ENCODE measurements at places on chromosomes 3 and 15.

- DNase-seq = no peak
These were observed 93.6 kb upstream of the CFAP20DC start for GRCh38 chr3:59143447-59143846.

DNA sequence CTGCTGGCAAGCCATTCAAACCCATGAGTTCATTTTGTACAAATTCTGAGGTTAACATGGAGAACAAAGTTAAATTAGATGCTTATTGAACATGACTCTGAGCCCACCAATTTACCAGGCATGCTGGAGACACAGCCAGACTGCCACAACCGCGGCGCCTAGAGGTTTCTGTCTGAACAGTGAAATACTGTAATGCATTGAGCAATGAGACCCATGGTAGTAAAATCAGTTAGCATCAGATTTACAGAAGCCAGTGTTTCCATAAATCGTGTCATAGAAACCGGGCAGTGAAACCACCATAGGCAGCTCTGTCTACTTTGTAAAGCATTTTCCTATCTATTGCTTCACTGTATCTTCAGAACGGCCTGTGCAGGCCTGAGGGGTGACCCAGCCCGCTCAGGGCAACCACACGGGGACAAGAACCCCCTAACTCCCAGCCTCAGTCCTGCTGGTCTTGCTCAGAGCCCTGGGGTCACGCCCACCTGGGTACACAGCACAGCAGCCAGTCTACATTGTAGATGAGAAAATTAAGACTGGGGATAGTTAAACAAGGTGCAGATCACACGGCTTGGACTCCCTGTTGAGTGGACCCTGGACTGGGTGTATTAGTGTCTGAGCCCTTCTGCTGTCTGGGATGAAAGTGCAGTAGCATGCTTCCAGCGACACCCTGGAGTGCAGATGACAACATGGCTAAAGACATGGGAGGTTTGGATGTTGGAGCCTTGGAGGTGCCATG, 44.2 kb downstream of the MGLL start:
- peak; percentile 97 for DNase-seq

DNA sequence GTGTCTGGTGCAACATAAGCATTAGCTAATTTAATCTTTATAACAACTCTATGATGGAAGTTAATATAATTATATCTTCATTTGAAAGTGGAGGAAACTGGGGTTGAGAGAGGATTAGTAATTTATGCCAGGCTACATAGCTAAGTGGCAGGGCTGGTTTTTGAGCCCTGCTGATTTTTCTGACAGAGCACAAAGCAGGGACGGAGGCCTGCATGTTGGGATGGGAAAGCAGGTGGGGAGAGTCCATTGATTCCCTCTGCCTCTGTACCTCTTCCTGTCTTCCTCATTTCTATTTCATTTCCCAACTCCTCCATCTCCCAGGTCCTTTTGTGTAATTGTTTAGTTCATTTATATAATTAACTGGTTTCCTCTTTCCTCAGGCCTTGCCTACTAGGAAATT, 251.6 kb upstream of the ZPLD1 start:
- no peak for DNase-seq

DNA sequence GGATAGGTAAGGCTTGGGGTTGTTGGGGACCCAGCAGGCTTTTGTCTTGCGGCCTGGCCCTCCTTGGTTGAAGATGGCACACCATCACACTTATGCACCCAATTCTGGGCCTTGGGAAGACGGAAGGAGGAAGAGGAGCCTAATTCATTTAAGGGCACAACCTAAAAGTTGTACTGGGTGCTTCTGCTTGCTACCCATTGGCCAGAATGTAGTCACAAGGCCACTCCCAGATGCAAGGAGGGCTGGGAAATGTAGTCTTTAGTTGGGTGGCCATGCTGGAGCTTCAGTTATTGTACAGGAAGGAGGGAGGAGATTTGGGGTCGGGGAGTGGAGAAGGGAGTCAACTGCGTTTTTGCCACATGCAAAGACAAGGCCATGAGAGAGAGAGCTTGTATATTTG, 109.2 kb downstream of the TMEM266 start:
- DNase-seq = peak; percentile 86

GRCh38 chr3:173584093-173584837, 186.7 kb downstream of the NLGN1 start:
- no peak for DNase-seq

DNA sequence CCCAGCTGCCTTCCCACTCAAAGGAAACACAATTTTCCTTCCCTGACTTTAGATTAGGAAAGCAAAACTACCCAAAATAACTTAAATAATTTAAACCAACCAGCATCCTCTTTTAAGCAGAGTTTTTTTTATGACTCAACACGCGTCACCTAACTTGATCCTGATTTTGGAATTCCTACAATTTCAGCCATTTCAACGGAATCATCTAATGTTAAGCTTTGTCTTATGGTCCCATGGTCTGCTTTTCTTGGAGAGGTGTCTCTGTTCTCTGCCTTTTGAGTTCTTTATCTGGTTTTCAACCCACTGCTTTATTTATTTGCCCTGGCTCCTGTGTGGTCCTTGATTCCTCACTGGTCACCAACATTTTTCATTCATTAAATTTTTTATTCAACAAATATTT, 219.2 kb upstream of the ARHGEF26 start:
- no peak for DNase-seq

DNA sequence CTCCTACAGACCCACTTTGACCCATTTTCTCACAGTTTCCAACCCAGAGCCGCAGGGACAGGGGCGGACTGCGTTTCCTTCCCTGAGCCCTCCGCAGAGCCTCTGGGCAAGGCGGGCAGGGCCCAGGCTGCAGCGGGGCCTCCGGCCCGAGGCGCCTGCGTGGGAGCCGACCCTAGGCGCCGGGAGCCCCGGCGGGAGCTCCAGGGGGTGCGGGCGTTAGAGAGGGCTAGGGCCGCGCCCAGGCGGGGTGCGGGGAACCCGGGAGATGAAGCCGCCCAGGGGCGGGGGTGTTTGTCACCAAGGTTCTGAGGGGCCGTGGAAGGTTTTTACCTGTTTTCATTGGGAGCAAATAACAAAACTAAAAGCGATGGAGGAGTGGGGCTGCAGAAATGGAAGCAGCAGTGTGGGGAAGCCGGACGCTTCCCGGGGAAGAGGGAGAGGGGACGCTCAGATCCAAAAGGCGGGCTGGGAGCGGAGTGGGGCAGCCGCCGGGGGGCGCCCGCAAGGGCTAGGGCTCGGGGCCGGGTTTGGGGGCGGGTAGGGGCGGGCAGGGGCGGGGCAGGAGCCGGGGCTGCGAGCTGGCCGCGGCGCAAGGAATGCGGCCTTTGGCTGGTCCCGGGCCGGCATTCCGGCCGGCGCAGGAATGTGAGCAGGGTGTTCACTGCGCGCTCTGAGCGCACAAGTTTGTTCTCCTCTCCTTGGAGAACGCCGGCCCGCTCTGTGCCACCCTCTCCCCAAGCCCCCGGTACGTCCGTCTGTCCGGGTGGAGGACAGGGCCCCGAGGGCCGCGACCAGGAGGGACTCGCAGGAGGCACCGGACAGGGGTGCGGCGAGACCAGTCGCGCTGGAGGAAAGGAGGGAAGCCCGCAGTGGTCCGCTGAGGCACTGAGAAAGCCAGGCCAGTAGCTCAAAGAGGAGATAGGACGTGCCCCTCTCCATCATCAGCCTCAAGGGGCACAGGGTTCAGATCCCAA, 61.1 kb downstream of the AMOTL2 start:
- DNase-seq = no peak

- DNase-seq = no peak
These were observed 33.6 kb downstream of the ABTB1 start for GRCh38 chr3:127706312-127706711.

GRCh38 chr3:85342915-85343314, 384.1 kb downstream of the CADM2 start:
- no peak for DNase-seq

DNA sequence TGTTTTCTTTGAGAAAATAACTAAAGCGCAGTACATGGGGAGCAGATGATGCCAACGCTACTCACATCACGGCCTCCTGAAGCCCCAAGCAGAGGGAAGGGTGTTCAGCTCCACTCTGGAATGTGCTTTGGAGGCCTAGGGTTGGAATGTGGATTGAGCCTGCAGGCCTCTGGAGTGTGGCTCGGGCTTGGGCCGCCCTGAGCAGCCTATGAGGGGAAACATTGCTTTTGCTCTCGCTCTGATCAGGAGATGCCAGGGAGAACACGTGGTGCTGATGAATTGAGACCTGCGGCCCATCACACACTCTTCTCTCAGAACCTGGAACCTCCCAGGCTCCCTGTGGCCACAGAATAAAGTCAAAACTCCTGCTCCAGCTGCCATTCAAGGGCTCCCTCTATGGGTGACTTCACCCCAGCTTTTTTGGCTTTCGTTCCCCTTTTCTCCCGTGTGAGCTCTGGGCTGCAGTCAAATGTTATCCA, 23.3 kb downstream of the CCDC13 start:
- DNase-seq = peak; percentile 64

All from MV-4-11 (cell line).